ENCODE measurements at places on chromosomes 3 and 15.

GRCh38 chr15:27353856-27354255 lies 382.9 kb downstream of the GABRG3 start:
- DNase-seq, result no peak

GRCh38 chr3:133851266-133851906 lies 44.3 kb downstream of the RAB6B start:
- DNase-seq, result no peak

GRCh38 chr3:42509111-42509510 lies 6.7 kb downstream of the VIPR1 start:
- no peak for DNase-seq

DNA sequence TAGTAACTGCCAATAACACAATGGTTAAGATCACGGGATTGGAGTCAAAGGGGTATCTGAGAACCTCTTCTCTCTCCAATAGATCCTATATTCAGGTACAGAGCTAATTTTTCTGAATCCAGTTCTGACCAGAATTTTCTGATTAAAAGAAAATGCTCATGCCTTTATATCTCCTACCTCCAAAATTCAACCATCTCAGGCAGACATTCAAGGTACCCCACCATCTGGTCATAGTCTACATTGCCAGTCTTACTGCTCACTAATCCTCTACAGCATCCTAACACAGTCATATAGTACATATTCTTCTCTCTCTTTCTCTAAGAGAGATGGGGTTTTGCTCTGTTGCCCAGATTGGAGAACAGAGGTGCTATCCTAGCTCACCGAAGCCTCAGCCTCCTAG lies 59.1 kb downstream of the LSAMP start:
- no peak for DNase-seq

- no peak for DNase-seq
These were observed 14.4 kb downstream of the RARB start for GRCh38 chr3:25442486-25442885.

- DNase-seq, result no peak
These were observed 929.2 kb upstream of the CFAP20DC start for GRCh38 chr3:59978979-59979378.

DNA sequence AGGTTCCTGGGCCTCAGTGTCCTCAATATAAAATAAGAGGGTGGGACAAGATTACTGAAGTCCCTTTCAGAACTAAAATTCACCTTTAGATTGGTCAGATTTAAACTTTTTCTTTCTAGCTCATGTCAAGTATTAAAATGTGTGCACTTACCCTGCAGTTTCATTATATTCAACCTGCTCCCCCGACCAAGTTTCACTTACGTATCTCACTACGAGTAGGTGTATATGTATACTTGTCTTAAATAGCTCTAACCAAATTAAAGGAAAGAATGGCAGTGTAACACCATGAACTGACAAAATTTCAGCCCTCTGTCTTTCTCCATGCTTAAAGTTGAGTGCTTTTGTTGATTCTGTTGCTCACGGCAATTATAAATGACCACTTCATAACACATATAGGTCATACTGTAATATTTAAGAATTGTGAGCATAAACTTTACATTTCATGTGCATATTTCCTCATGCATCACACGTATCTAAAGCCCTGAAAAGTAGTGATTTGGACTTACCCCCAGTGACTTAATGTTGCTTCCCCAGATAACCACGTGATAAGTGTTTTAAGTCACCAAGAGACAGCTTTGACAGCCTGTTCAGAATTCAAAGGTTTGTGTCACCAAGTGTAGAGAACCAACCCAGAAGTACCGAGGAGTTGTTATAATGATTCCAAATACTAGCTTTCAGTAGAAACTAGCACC lies 70.0 kb downstream of the PGPEP1L start:
- DNase-seq, result no peak

DNA sequence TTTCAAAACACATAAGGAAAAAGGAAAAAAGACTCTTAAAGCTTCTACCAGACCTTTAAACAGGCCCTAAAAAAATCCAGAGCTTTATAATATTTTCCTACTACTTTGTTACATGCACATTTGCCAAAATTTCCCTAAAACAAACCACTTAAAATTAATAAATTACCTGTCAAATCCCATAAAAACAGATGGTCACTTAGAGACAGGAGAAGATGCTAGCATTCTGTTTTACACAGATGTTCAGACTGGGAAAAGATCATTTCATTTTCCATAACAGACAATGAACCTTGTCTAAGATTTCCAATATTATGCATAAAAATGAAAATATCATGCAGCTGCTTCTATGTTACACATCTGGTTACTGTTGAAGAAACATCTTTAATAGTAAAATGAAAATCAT lies 66.6 kb downstream of the SUCLG2 start:
- no peak for DNase-seq

DNA sequence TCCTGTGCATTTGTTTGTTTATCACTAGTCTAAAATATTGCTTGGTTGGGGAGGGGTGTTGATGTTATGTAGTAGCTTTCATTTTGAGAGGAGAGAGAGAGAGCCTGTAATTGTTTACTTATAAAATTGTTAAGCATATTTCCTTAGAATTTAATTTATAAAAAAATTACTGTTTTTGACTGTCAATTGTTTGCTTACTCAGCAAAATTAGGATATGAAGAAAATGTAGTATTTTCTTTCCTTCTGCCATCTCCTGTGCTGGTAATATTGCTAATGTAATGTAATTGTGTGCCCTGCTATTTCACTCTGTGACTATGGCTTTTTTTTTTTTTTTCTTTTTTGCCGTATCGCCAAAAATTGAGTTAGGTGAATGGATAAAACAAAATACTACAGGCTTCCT lies 3.5 kb downstream of the U2SURP start:
- no peak for DNase-seq

DNA sequence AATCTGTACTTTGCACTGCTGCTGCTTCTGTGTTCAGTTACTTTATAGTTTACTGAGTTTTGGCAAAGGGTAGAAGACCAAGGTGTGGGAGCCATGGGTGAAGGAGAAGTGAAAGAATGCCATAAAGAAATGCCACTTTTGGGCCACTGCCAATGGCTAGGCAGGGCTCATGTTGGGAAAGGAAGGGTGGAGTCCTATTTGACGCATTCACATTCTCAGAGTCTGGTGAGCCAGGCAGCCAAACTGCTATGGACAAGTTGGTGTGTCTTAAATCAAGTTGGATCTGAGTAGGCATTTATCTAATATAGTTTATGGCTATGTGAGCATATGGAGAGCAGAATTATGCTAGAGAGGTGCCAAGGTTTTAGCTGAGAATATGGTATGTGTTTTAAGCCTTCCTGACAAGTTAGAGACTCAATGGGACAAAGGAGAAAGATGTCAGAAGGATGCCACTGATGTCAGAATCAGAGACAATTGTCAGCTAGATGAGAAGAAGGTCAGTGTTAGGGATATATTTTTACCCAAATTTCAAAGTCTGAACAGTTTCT lies 296.1 kb downstream of the AGBL1 start:
- no peak for DNase-seq

- DNase-seq, result no peak
These were observed 246.4 kb downstream of the SLC9A9 start for GRCh38 chr3:143601723-143602484.

GRCh38 chr3:135982922-135983581 lies 17.5 kb downstream of the PPP2R3A start:
- DNase-seq, result no peak

DNA sequence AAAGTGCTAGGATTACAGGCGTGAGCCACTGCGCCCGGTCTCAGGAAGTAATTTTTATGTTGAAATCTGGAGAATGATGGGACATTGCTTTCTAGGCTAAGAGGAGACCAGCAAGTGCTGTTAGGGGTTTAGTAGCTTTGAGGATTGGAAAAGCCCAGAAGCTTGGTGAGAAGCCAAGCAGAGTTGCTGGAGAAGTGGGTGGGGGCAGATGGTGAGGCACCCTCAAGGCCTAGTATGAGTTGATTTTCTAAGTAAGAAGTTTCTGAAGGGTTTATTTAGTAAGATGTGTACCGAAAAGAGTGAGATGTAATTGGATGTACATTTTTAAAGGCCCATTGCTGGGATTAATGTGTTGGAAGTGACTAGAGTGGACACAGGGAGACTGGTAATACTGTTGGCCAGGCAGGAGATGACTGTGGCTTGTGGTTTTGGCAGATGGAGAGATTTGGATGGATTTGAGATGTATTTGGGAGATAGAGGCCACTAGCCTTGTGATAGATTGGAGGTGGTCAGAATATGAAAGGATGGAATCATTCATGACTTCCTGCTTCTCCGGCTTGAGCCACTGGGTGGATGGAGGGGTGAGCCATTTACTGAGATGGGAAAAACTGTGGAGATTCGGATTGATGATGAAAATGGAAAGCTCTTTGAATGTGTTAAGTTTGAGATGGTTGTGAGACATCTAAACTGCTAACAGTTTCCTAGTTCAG lies 2.3 kb downstream of the LRRC28 start:
- DNase-seq, result no peak

GRCh38 chr3:171986757-171987518 lies 52.4 kb upstream of the FNDC3B start:
- DNase-seq, result no peak

- no peak for DNase-seq
These were observed 25.6 kb downstream of the CEP63 start for GRCh38 chr3:134511500-134511899.

DNA sequence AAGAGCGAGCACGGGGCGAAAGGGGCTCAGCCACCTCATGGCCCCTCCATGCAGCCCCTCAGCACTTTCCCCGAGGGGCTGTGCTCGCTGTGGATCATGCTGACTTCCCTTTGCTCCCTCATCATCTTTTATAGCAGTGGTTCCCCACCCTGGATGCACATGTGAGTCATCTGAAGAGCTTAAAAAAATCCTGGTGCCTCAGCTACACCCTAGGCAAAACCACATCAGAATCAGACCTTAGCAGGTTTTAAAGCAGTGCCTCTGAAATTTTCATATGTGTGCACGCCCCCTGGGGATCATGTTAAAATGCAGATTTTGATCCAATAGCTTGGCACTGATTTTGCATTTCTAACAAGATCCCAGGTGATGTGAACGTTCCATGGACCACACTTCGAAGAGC lies 50.9 kb downstream of the FEM1B start:
- no peak for DNase-seq

DNA sequence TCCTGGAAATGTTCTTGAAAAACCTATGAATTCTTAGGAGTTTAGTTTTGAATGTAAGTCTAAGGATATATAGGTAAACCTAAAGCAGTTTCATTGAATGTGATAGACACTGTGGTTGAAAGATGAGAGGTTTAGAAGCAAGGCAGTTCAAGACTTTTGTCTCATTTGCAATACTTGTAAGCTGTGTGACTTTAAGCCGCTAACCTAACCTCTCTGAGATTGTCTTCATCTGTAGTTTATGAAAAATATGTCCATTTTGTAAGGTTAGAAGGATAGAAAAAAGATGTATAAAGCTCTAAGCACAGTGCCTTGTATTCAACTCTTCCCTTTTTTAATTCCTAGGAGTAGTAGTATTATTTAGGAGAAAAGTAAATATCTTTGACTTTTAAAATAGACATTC lies 306.6 kb upstream of the ARRDC4 start:
- DNase-seq, result no peak

GRCh38 chr3:169923831-169924230 lies 12.5 kb downstream of the SAMD7 start:
- DNase-seq, result no peak
